ENCODE measurements at places on chromosomes 7 and 10. TPM values are rescaled to one million over a fixed set of nuclear protein-coding genes. Genes with fewer than 3 reads are reported as not detected.

SLC16A9 gene
- total RNA-seq, result 0.55 TPM

CALHM2 gene
- 21.0 TPM for total RNA-seq

OR9A2 gene
- total RNA-seq, result not detected

HOXA5 gene
- 1.4 TPM for total RNA-seq

SPDYE16 gene
- total RNA-seq, result not detected

BICC1 gene
- 99.6 TPM for total RNA-seq

LAMTOR4 gene
- total RNA-seq, result 90.4 TPM

ACBD7 gene
- total RNA-seq, result 0.43 TPM

MMRN2 gene
- total RNA-seq, result 1.7 TPM

LLCFC1 gene
- total RNA-seq, result not detected

ELFN1 gene
- total RNA-seq, result 2.1 TPM

EEPD1 gene
- 6.8 TPM for total RNA-seq

MKX gene
- total RNA-seq, result 0.57 TPM

PRLHR gene
- total RNA-seq, result not detected

CAV1 gene
- 150 TPM for total RNA-seq

GNAI1 gene
- 53.5 TPM for total RNA-seq

GHRHR gene
- total RNA-seq, result not detected

MUC12 gene
- total RNA-seq, result 0.92 TPM

TRIM4 gene
- 24.5 TPM for total RNA-seq

SPDYE1 gene
- total RNA-seq, result not detected

TMEM229A gene
- total RNA-seq, result not detected

USP6NL gene
- 8.7 TPM for total RNA-seq

CASP7 gene
- 16.5 TPM for total RNA-seq

NUDT13 gene
- 1.4 TPM for total RNA-seq

AKR1D1 gene
- not detected for total RNA-seq

SUPV3L1 gene
- 38.5 TPM for total RNA-seq

WASL gene
- 8.5 TPM for total RNA-seq

NYAP1 gene
- 0.14 TPM for total RNA-seq

PRKCQ gene
- total RNA-seq, result under 0.01 TPM

GPR37 gene
- total RNA-seq, result 3.8 TPM

OPN4 gene
- not detected for total RNA-seq

C10orf53 gene
- not detected for total RNA-seq

CCDC3 gene
- 1.3 TPM for total RNA-seq

TUBB8 gene
- under 0.01 TPM for total RNA-seq

STX1A gene
- total RNA-seq, result 10.7 TPM

FAM180A gene
- 5.5 TPM for total RNA-seq

COL26A1 gene
- total RNA-seq, result not detected

PTTG1IP2 gene
- total RNA-seq, result not detected

IGF2BP3 gene
- total RNA-seq, result 12.8 TPM

EGFR gene
- 24.2 TPM for total RNA-seq

ZP3 gene
- total RNA-seq, result 2.1 TPM

GRM8 gene
- total RNA-seq, result 0.14 TPM

STEAP1B gene
- total RNA-seq, result 6.9 TPM

POLL gene
- total RNA-seq, result 9.5 TPM

CELF2 gene
- total RNA-seq, result 4.0 TPM

NUTM2D gene
- 1.5 TPM for total RNA-seq

CH25H gene
- 0.55 TPM for total RNA-seq

CDK5 gene
- total RNA-seq, result 26.7 TPM

ANLN gene
- 7.4 TPM for total RNA-seq

CPA2 gene
- total RNA-seq, result not detected

SH2D4B gene
- not detected for total RNA-seq

Measured in smooth muscle cell of bladder (primary cell).